ENCODE measurements at places on chromosomes 5 and 9.

- no peak for DNase-seq
These were observed 57.3 kb downstream of the FGF18 start for GRCh38 chr5:171476701-171477100.

- no peak for DNase-seq
These were observed 41.6 kb upstream of the ZNF300 start for GRCh38 chr5:150946351-150946905.

DNA sequence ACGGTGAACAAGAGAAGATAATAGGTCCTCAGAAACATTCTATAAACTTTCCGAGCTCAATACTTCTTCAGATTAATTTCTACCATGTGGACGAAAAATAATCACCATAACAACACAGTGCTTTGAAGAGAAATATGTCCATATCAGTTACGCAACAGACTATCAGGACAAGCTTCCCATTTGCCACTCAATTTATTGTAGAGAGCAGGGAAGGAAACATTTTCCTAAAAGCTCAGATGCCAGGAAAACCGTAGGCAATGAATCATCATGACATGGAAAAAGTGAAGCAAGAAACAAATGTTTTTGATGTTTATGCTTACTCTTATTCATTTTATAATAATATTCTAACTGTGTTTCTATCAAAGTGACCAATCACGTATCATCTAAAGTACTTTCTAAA is 87.6 kb downstream of the S1PR3 start:
- no peak for DNase-seq

- DNase-seq, result no peak
These were observed 110.9 kb downstream of the LIFR start for GRCh38 chr5:38445374-38446028.

DNA sequence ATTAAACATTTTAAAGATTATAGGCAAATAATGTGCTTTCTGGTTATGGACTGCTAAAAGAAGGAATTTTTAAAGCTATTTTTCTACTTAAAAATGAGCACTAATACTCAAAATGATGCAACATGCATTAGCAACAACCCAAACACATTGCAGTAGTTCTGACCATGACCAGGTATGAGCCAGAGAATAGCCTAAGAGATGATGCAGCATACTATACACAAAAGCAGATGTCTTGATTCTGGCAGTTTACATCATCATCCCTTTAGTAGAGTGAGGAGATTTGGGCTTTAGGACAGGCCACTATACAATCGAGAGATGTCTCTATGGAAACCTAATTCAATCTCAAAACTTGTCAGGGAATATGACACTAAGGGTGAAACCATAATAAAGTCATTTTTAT is 307.1 kb downstream of the PRR16 start:
- DNase-seq, result no peak

DNA sequence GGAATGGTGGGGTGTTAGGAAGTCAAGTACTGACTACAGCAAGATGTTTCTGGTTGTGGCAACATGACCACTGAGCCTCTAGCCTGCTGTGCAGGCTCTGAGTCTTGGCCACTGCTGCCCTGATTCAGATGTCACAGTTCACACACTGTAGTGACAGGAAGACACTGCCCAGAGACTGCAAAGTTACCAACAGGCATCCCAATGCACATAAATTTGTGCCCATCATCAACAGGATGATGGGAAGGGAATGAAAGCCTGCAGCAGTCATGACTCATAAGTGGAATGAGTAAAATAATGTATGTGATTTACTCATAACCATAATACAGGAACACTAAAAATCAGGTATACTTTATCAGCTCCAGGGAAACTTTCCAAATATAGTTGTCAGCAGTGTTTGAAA is 251.6 kb upstream of the HAPLN1 start:
- no peak for DNase-seq

DNA sequence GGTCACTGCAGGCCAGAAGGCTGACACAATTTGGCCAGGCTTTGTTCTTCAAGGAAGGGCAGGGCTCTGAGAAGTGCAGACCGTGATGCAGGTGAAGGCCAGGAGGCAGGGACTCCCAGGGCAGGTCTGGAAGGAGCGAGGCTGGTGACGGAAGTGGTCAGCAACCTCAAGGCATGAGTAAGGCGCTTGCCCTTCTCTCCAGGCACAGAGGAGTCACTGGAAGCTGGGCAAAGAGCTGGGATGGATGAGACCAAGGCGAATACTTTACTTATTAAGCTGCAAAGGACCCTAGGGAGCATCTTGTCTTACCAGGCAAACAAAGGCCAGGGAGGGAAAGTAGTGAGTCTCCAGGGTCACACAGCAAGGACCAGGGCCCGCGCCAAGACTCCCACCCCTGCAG is 18.6 kb downstream of the IRF1 start:
- no peak for DNase-seq

GRCh38 chr9:90795871-90796317 is 5.7 kb upstream of the SYK start:
- DNase-seq, result no peak

DNA sequence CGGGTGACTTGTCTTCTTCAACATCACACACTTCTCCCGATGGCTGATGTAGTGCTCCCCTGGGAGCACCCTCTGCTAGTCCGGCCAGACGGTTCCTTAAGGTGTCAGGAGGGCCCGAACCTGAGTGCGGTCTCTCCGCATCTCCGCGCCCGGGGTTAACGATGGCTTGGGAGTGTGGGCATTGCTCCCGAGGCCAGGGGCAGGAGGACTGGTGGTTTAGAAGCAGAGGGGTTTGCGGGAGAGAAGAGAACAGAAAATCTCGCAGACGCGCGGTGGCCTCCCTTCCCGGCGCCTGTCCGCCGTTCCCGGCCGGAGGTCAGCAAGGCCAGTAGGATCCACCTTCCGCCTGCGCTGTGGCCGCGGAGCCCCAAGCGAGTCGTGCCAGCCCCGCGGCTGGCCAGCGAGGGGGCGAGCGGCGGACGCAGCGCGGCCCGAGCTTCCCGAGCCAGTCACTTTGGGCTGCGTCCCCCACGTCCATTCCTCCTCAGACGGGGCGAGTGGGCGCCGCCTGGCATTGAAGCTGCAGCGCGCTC is 700 bp downstream of the CDO1 start:
- no peak for DNase-seq

DNA sequence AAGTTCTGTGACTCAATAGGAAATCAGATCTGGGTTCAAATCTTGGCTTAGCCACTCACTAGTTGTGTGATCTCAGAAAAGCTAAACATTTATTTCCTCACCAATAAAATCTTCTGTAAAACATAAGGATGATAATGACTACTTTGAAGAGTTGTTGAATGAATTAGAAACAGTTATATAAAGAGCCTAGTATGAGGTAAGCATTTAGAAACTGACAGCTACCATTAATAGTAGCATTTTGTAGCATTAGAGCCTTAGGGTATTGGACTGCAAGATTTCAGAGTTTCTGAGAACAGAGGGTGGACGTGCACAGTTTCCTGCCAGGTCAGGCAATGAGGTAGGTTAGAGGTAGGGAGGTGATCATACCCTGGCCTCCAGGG is 293.2 kb downstream of the CWC27 start:
- no peak for DNase-seq

DNA sequence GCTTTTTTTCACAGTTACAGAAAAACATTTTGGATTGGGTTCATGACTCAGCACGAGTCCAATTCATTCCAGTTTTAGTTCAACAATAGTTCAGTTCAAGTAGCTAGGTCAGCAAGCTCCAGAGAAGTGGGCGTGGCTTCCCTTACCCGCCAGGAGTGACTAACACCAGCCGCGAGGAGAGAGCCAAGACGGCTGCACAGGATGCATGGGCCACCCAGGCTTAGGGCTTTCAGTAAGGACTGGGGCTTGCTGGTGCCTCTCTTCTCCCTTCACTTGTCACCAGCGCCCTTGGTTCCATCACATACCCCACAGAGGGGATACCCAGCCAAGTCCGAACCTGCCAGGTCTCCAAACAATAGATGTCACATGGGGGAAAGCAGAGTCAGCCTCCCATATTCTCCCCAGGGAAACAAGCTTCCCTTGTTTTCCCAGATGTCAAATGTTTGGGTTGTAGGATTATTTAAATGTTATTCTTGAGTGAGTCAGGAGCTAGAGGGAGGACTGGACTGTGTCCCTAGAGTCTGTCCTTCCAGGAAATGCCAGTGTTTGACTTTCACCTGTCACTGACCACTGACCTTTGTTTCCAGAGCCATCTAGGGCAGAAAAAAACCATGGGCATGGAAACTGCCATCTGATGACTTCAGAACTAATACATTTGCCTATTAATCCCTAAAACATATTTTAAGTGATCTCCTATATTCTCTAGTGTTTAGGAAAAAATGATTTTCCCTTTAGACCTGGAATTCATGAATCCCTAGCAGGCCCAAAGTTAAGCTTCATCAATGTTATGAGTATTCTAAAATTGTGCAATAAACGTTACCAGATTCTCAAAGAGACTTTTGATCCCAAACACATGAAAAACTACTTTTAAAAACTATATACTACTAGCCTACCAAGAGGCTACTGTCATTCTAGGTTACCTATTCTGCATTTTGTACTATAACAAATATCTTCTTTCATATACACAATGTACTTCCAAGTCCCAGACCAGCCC is 51.9 kb downstream of the NIPAL4 start:
- no peak for DNase-seq

GRCh38 chr5:77960305-77960704 is 184.2 kb upstream of the TBCA start:
- DNase-seq, result no peak

DNA sequence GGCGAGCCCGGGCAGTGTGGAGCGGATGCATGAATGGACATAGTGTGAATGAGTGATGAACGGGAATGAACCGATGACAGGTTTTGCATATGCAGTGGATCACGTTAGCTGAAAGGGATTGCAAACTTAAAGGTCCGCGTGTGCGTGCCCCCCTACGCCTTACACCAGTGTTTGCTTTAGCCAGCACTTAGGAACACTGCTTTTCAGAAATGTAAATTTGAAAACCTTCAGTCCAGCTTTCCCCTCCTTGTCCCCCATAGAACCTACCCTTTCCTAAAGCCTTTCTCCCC is 692 bp downstream of the PSAT1 start:
- DNase-seq, result no peak

DNA sequence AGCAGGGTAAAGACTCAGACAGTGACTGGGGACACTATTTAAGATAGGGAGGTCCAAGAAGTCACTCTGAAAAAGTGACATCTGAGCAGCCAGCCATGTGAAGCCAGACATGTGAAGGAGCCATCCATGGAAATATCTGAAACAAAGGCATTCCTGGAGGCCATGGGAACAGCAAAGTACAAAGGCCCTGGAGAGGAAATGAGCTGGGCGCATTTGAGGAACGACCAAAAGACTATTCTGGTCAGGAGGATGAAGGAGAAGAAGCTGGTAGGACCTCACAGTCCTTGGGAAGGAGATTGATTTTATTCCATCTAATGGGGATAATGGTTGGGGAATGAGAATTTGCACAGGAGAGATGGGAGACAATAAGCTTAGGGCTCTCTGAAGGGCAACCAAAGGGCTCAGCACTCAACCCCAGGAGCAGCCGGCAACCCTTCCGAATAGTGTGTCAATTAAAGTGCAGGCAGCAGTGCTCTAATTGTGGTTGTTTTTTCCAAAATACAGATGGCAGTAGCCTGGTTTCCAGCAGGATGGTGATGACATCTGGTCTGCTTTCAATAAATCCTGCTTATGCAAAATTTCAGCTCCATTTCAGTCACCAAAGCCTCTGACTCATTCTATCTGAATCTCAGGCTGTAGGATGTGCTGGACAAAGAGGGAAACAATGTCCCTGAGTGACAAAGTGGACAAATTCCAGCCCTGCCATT is 26.7 kb downstream of the FOXI1 start:
- no peak for DNase-seq

GRCh38 chr9:95107001-95107749 is 210.3 kb downstream of the FANCC start:
- no peak for DNase-seq

- no peak for DNase-seq
These were observed 531.1 kb upstream of the TLE4 start for GRCh38 chr9:79040671-79041070.

- DNase-seq, result no peak
These were observed 43.5 kb downstream of the LPAR1 start for GRCh38 chr9:110994771-110995241.

DNA sequence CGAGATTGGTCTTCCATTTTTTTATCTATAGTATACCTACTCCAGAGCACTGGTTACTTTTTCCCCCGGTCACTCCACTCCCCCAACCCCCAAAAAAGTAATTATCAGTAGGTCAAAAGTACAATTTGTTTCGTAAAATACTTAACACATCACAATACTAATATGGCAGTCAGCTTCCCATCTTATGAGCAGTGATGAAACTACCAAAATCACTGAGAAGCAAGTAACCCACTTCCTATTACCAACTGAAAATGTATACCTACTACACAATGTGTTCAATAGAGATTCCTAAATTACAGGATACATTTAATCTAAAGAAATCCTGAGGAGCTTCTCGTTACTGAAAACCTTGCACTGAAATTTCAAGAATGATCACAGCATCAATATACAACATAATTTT is 1.9 kb downstream of the CERT1 start:
- no peak for DNase-seq

GRCh38 chr9:9945966-9946365 is 666.8 kb downstream of the PTPRD start:
- no peak for DNase-seq

- DNase-seq, result no peak
These were observed 1.4 kb downstream of the PIK3R1 start for GRCh38 chr5:68217047-68217355.

DNA sequence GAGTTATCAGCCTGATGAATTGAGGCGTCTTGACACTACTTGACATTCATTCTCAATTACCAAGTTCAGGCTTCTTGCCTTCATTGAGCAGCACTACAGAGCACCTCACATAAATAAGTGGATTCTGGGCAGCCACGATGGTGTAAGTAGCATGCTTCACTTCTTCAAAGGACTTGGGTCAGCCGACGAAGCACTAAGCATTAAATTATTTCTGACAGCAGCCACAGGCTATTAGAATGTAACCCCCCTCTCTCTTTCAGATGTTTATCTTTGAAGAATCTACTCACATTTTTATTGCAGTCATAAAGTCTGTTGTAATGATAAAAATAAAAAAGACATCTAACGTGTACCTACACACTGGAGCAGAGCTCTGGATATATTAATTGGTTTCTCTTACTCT is 45.9 kb upstream of the VPS13A start:
- no peak for DNase-seq

DNA sequence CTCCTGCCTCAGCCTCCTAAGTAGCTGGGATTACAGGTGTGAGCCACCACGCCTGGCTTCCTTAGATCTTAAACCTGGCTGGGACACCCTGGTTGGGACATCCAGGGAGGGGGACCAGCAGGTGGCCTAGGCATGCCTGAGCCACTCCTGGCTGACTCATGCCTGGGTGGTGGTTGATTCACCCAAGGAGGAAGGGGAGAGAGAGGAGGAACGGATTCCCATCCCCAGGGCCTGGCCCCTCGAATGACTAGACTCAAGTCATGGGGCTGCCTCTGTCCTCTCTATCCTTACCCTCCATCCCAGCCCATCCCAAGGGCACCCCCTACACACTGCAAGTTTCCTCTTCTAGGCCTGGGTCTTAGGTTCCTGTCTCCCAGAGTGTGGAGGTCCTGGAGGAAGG is 12.7 kb downstream of the EEIG1 start:
- no peak for DNase-seq

GRCh38 chr5:39218482-39219402 is 621 bp downstream of the FYB1 start:
- no peak for DNase-seq

GRCh38 chr5:123178683-123179082 is 89.6 kb downstream of the PRDM6 start:
- DNase-seq, result no peak

- DNase-seq, result no peak
These were observed 51.9 kb upstream of the SPDL1 start for GRCh38 chr5:169531631-169532030.
